Stimulated activated CD4-positive, alpha-beta T cell treated with anti-CD3 and anti-CD28 coated beads, Interleukin-2, amount 100 ng/mL, for 4 hours (primary cell): ENCODE measurements at places on chromosomes 3 and 15.
A peak's percentile ranks its signal among the peaks of the same experiment; 100 is the strongest.

- no peak for DNase-seq
Observed at GRCh38 chr15:67696087-67696486, 129.2 kb upstream of the SKOR1 start.

DNA sequence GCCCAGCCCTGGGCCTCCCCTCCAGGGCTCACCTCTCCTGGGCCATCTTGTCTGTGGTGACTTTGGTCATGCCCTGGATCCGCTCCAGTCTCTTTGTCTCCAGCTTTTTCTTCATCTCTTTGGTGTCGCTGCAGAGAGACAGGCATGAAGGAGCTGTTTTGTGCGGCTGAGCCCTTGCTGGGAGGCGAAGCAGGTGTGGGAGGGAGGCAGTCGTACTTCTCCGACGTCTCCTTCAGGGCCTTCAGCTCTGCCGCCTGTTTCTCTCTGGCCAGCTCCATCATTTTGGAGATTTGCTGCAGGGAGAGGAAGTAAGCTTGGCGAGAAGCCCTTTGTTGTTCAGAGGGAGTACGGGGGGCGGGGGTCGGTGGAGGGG is 7.7 kb upstream of the ANKRD63 start:
- DNase-seq, result no peak

GRCh38 chr3:192366916-192367315 is 360.4 kb downstream of the FGF12 start:
- no peak for DNase-seq

DNA sequence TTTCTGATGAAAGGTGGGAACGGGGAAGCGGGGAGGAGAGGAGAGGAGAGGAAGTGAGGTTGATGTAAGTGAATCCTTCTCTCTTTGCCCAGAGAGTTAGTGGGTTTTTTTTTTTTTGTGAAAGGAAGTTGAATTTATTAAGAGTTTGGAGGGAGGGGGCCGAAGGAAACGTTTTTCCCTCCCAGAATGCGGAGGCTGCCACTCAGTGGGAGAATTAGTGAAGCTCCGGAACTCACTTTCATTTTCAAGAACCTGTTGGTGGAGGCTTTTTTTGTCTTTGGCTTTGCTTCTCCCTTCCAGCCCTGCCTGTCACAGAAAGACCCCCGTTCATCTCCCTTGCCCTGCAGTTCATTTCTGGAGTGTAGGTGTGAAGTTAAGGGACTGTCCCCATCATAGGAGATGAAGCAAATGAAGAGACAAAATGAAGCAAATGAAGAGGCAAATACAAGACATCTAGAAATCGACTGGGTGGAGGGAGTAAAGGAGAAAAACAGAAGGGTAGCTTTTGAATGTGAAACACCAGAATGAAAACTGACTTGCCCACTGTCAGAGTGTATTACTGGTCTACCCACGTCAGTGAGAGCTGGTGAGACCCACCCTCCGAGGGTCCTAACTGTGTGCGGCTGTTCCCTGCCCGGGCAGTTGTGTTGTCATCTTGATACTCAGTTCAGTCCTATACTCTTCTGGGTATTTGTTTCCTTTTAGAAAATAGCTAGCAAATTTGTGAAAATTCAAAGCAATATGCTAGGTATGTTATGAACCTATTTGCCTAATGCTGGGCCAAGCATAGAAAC is 91.5 kb downstream of the ITPR1 start:
- DNase-seq, result peak; percentile 6

DNA sequence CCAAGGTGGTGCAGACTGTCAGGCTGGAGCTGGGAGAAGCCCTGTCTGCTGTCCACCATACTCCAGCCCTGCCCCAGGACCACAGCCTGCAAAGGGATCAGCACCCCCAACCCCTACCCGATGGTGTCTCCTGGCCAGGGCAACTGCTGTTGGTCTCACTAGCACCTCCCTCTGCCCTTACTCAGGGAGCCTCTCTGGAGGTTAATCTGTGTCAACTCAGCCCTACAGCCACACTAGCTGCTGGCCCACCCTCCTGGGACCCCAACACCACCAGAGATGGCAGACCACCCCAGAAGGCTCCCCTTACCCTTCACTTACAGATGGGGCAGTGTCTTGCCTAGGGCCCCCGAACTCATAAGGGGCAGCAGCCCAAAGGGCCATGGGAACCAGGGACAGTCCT is 65.2 kb downstream of the TLE3 start:
- DNase-seq, result no peak

GRCh38 chr3:139327861-139328260 is 16.0 kb upstream of the MRPS22 start:
- DNase-seq, result no peak

- DNase-seq, result no peak
Observed at GRCh38 chr3:113534365-113534764, 2.0 kb downstream of the SIDT1 start.

- DNase-seq, result no peak
Observed at GRCh38 chr3:102896851-102897621, 462.2 kb downstream of the ZPLD1 start.

- DNase-seq, result no peak
Observed at GRCh38 chr3:184874709-184875644, 63.0 kb downstream of the VPS8 start.
